Suppressor macrophage (primary cell): ENCODE measurements at places on chromosomes 1 and 21.

GRCh38 chr1:154593390-154593789, 14.6 kb downstream of the ADAR start:
- DNase-seq, result no peak

GRCh38 chr1:46003315-46003714, 129.1 kb downstream of the PIK3R3 start:
- DNase-seq, result peak; percentile 79

GRCh38 chr1:186194107-186194756, 180.8 kb downstream of the TPR start:
- no peak for DNase-seq

- DNase-seq, result no peak
These were observed 388.0 kb downstream of the PLPP3 start for GRCh38 chr1:56191369-56191768.

GRCh38 chr1:226679853-226680516, 59.1 kb downstream of the ITPKB start:
- DNase-seq, result peak; percentile 88

DNA sequence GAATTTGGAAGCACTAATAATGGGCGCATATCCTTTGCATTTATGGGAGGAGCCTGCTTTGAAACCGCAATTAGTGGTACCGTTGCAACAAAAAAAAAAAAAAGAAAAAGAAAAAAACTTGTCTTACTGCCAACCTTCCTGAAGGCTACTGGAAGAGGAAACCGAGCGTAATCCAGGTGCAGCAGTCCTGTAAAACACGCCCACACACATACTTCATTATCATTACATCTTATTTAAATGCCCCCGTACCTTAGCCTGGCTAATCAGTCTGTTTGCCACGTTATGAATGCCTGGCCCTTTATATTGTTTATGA, 686 bp upstream of the ZNF281 start:
- DNase-seq, result no peak

GRCh38 chr21:22791986-22792560, 1793.9 kb downstream of the NCAM2 start:
- peak; percentile 57 for DNase-seq

DNA sequence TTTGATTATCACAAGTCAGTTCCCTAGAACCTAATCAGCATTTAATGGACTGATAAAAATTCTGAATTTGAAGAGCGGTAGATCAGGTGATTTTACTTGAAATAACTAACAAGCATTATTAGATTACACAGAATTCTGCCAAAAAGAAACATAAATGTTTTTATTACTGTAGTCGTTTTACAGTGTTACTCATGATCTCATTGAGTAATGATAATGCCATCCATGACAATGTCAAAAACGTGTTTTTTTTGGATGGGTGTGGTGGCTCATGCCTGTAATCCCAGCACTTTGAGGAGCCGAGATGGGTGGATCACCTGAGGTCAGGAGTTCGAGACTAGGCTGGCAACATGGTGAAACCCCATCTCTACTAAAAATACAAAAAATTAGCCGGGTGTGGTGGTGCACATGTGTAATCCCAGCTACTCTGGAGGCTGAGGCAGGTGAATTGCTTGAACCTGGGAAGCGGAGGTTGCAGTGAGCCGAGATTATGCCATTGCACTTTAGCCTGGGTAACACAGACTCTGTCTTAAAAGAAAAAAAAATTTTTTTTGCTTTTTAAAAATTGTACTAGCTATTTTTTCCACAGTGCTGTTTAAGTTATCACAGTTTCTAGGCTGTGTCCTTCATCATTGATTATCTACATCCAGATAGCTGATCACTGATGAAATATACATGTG, 56.6 kb downstream of the LAMC1 start:
- no peak for DNase-seq

- peak; percentile 64 for DNase-seq
These were observed 5.0 kb upstream of the KIF21B start for GRCh38 chr1:201028461-201028889.

DNA sequence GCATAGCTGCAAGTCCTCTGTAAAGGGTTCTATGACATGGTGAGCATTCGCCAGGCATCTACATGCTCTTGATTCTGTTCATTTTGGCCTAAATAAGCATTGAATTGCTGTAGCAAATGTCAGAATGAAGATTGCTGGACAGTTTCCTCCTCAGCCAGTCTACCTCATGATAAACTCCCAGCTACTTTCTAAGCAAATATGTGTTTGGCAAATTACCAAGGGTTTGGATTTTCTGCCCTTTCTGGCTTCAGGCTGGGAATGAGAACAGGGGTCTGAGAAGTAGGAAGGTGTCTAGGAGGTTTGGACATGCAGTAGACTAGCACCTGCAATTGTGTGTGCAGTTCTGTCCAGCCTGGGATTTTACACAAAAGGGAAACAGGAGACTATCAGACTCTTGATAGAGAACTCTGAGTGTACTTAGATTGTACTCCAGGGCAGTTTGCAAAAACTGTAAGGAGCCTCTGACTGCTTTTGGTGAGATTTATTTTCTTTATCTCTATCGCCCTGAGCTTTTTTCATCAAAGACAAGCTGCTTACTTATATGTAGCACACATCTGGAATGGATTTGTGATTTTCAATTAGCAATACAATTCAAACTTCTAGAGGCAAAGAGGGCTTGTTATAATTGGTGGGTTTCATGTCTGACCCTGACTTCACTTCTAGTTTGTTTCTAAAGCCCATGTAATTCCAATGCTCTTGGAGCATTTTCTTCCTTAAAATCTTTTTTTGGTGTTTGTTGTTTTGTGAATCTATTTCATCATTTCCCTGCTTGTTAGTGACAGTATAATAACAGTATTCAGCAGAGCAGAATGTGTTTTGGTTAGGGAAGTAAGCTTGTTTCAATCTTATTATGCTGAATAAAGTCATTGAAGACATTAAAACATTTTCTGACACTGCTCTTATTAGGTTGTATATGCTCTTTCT, 150.8 kb downstream of the VPS13D start:
- peak; percentile 62 for DNase-seq

DNA sequence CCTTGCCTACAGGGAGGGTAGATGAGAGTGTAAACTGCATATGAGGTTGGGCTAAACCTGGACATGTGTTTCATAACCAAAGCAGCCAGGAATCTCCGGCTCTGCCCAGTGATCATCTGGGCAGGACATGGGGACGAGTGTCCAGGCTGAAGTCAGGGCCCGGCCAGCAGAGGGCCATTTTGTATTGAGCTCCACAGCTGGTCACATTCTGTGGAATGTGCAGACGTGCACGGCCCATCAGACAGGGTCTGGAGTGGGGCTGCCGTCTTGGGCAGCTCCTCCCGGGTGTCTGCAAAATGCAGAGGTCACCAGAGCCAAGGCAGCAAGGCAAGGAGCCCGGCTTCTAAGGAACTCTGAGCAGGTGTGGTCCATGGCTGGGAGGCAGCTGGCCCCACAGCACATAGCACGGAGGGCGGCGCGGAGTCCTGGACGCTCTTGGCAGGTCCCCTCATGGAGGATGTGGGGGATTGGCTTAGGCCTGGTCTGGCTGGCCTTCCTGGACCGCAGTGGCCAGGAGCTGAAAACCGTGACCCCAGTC, 6.2 kb downstream of the LRRC3 start:
- DNase-seq, result no peak

DNA sequence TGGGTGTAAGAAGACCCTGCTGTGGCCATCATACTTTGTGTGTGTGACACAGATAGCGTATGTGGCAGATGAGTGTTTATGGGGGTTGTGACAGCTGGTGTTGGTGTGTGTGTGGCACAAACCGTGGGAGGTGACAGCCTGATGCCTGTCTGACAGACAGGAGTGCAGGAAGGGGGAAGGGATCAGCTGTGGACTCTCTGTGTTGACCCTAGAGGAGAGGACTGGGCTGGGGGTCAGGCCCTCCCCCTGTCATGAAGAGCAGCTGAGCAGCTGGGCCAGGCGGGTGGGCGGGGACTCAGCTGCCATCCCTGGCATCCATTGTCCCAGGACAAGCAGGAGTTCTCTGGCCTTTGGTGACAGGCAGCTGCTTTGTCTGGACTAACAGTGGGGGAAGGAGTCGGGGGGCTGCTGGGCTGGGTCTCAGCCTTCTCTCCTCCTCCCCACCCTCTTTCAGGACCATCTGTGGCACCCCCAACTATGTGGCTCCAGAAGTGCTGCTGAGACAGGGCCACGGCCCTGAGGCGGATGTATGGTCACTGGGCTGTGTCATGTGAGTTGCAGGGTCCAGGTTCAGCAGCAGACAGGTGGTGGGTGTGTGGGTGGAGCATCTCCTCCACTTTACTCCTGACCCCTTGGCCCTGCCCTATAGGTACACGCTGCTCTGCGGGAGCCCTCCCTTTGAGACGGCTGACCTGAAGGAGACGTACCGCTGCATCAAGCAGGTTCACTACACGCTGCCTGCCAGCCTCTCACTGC, 2.3 kb downstream of the PLK3 start:
- DNase-seq, result peak; percentile 49

DNA sequence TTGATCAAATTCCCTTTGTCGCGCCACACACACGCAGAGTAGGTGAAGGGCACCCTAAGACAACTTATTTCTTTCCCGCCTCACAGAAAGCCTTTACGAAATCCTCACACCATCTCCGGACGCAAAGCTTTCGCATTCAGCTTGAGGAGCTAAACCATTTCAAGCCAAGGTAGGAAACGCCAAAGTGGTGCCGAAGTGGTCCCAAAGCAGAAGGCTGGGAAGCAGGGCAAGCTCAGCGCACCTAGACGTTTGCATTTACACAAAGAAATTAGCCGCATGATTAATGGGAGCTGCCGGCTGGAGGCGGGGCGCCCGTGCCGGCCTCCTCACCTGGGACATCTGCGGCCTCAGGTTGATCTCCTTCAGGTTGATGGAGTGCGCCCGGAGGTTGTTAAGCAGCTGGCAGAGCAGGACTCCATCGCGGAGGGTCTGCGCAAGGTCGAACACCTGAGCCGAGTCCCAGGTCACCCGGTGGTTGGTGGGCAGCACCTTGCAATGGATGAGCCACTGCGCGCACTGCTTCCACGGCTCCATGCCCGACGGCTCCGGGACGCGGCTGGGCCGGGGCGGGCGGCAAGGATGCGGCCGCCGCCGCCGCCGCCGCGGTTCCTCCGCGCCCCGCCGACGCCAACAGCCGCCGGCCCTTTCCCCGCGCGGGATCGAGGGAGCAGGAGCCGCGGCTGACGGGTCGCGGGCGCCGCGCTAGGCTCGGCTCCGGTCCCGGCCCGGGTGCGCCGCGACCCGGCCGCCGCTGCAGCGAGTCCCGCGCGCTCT, 457 bp downstream of the VAV3 start:
- DNase-seq, result no peak

GRCh38 chr1:159825564-159825963, 1.1 kb upstream of the SLAMF8 start:
- DNase-seq, result no peak

DNA sequence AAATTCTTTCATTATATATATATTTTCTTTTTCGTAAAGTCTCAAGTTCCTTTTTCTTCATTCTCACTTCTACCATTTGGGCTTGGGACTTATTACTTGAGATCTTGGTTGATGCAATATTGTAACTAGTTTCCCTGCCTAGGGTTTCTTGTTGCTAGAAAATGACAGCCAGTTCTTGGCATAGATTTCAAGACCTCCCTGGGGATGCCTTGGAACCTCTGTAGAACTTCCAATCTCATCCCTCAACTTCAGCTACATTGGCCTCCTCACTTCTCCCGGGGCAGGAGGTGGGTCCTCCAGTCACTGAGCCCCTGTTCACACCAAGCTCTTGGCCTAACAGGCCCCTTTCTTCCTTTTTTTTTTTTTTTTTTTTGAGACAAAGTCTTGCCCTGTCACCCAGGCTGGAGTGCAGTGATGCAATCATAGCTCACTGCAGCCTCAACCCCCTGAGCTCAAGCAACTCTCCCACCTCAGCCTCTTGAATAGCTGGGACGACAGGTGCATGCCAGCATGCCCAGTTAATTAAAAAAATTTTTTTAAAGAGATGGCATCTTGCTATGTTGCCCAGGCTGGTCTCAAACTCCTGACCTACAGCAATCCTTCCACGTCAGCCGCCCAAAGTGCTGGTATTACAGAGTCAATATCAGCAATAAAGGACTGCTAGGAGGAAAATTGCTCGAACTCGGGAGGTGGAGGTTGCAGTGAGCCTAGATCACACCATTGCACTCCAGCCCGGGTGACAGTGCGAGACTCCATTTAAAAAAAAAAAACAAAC, 33.1 kb downstream of the MAP3K7CL start:
- DNase-seq, result peak; percentile 23

DNA sequence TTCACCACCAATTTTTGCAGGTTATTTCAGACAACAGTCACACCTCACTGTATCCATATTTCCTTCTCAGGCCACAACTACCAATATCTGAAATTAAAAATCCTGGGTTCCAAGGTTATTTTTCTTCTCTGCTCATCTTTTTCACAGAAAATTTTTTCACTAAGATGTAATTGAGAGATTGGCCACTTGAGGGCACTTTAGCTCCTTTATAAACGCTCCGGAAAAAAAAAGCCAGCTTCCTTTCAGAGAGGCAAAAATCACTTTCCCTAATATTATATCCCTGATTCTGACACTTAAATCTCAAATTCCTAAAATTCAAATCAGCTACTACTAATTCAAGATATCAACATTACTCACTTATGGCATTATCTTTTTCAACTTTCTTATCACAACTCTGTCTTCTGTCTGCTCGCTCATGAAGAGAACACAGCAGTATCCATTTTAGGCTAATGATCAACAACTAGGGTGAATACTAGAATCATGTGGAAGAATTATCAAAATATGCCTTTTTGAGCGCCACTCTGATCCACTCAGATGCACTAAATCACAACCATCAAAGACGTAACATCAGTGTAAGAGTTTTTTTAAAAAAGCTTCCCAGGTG, 101.4 kb upstream of the RGS1 start:
- peak; percentile 35 for DNase-seq

- DNase-seq, result peak; percentile 69
These were observed 33.6 kb downstream of the SPAG17 start for GRCh38 chr1:118151312-118151937.

DNA sequence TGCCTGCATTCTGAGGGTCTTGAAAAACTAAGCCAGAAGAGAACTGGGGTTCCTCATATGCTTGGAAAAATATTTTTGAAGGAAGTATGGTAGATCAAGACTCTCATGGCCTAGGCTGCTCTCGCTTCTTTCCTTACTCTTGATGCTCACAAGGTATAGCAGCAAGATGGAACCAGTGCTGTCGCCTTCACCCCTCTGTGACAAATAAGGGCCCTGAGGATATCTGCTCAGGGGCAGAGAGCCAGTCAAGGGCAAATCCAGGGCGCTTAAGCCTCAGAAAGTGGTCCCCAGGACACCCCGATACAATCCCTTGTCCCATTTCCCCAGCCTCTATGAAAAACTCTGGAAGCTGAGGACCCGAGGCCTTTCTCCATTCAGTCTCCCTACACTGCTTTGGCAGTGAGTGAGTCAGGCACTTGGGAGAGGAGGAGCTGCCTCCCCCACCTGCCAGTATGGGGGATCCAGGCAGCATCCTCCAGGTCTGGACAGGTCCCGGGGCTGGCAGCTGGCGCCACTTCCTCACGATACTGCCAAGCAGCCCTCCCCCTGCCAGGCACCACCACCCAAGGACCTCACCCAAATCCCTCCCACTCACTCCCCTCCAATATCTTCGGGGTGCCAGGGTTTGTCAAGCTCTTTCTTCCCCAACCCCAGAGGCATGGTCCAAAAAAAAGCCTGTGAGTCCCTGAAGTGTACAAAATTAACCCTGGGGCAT, 1.3 kb downstream of the IGSF9 start:
- DNase-seq, result no peak
